CD4-positive, alpha-beta T cell treated with Interleukin-6 at 100 ng/mL for 8 hours (primary cell): ENCODE measurements at places on chromosomes 4 and X.

GRCh38 chrX:149283853-149284252 lies 221.3 kb downstream of the IDS start:
- no peak for DNase-seq

- no peak for DNase-seq
Measured at GRCh38 chrX:22795671-22796070, 204.1 kb upstream of the DDX53 start.

- no peak for DNase-seq
Measured at GRCh38 chr4:37758226-37758625, 68.3 kb upstream of the PGM2 start.

- DNase-seq = no peak
Measured at GRCh38 chrX:48450076-48450475, 20.0 kb downstream of the SLC38A5 start.

DNA sequence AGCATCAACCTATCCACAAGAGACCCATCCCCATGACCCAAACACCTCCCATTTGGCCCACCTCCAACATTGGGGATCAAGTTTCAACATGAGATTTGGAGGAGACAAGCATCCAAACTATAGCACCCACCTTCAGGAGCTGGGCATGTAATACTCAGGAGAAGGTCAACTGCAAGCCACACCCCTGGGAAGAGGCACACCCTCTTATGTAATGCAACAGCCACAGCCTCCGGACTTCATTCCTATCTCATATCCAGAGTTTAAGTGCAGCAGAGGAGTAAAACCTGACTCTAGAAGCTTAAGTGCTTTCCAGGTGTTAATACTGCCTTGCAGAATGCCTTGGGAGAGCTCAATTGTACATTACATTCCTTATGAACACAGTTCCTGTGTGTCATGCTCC lies 197.4 kb downstream of the PTTG2 start:
- no peak for DNase-seq

DNA sequence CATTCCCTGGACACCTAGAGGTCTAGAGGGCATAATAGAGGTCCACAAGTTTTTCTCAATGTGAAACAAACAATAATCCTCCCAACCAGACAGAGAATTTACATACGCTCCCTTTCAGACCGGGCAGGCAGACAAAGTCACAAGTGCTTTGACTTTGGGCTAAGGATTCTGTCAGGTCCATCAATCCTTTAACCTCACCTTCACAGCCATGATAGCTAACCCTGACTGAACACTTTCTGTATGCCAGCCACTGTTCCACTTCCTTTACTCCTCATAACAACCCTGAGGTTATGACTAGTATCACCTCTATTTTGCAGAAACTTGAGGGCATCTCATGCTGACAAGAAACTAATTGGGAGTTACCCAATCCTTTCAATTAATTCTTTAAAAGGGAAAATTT lies 118.8 kb upstream of the AFF2 start:
- peak; percentile 12 for DNase-seq

GRCh38 chr4:70993181-70994068 lies at the start of gene DCK:
TSS of gene DCK (plus strand) at chr4:70993649. CDS start at chr4:70993836, 187 bp downstream.
- DNase-seq = peak; percentile 79

- DNase-seq = no peak
Measured at GRCh38 chrX:109283870-109284269, 198.0 kb downstream of the GUCY2F start.

DNA sequence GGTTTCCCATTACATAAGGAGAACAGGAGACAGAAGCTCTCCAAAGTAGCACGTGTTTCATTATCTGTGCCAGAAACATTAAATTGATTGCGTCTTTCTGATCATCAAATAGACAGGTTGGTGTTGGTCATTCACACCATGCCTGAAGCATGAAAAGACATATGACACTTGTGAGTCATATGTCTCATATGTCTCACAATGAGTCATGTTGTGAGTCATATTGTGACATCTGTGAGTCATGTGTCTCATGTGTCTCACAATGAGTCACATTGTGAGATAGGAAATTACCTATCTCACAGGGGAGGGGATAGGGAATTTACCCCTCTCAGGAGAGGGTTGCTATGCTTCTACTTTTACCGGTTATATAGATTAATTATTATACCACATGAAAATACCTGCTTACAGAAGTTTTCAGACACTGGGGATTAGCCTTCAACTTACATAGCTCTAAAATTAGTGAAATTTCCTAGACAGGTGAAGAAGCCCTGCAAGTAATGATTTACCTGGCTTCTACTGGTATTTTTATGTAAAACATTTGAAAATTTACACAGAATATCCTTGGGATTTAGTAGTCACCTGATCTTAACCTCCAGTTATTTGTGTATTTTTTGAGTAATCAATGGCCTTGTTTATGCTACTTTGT lies 80.8 kb downstream of the NPFFR2 start:
- no peak for DNase-seq

DNA sequence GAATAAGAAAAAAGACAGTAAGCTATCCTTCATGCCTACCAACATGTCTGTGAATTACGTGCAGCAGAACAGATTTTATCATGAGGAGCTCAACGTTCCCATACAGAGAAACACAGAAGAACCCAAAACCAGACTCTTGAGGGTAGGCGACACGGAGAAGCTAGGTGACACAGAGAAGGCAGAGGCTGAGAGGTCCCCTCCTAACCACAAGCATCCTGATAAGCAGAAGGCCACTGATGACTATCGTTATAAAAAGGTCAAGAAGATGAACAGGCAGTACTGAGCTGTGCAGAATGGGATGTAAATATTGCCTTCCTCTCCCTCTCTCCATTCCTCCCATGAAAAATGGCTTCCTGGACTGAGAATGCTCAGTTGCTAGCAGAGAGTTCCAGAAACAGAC lies 350.2 kb upstream of the BOD1L1 start:
- no peak for DNase-seq

DNA sequence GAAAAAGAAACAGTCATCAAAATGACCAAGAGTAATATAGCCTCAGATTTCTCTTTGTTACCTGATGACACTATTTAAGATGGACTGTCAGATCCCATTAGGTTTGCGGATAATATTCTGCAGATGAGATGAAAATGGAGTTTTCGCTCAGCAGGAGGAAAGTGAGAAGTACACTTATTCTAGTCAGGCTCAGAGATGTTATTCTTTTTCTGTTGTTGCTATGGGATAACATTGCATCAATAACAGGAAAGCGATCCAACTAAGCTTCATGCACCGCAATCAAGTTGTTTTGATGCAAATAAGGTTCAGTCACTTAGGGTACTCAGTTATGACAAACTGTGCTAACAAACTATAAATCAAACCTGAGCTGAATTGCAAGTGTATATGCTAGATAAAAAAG lies 415.0 kb downstream of the CCSER1 start:
- DNase-seq = no peak

DNA sequence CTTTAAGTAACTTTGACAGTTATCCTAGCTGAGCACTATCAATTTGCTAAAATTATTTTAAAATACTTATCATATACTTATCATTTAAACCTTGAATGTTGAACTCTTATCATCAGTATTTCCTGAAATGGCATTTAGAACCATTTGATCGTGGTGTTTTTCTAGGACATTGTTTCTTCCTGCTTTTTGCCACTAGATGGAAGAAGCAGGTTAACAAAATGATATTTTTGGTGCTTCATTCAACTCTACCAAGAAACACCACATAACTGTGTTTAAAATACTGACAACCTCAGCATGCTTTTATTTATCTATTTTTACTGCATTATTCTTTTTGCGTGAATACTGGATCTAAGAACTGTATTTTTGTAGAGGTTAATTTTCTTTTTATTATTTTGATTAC lies 44.6 kb downstream of the C4orf33 start:
- DNase-seq = no peak

- peak; percentile 9 for DNase-seq
Measured at GRCh38 chr4:158667651-158668198, 4.0 kb downstream of the C4orf46 start.

DNA sequence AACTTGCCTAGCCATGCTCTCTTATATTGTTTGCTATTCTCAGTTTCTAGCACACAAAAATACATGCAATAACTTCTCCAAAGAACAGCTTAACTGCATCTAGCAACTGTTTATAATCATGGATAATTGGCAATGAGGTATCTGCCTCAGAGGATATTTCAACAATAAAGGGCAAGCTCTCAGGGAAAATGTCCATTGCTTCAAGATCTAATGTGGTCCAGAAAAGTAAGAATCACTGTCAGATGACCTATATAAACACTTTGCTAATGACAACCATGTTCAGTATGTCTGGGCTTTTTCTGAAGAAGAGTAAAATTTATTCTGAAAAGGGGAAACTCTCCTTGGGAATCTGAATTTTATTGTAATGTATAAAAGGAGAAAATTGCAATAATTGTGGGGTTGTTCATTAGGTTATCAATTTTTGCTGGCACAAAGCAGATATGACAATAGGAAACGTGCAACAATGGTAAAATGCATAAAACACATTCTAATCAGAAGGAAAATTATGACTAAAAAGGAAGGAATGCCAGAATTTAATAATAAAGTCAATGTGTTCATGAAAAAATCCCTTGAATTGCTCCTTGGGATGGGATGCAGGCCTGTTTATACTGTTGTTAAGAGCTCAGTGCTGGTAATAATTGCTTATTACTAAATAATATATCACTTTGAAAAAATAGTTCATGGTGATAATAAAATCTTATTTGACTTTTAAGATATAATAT lies 90.3 kb downstream of the ANTXR2 start:
- no peak for DNase-seq

GRCh38 chr4:2832309-2832980 lies 11.2 kb upstream of the ADD1 start:
- no peak for DNase-seq

GRCh38 chr4:34412911-34413310 lies 1831.4 kb downstream of the ARAP2 start:
- no peak for DNase-seq

- DNase-seq = no peak
Measured at GRCh38 chrX:10750581-10750980, 130.2 kb upstream of the MID1 start.

DNA sequence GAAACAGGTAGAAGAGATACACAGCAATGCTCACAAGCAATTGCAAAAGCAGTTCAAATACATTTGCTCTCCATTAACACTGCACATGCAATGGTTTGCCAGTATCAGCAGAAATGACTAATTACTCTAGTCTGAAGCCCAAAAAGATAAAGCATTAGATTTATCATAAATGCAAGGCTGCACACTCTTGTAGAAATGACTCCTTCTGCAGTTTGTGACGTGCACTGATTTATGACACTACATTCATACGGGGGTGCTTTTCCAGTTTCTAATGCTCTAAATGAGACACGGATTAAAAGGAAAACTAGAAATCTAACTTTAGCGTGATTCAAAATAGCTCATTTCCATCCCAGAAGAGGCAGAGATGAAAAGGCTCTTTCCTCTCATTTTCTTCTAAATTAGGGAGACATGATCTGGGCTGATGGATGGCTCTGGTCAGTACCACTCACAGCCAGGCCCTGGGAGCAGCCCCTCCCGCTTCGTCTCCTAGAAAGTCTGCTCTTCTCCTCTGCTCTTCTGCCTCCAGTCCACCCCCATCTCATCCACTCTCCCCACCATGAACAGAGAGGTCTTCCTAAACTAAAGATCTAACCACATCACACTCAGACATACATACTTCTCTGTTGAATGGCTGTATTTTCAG lies 33.2 kb downstream of the PPP2R2C start:
- no peak for DNase-seq

DNA sequence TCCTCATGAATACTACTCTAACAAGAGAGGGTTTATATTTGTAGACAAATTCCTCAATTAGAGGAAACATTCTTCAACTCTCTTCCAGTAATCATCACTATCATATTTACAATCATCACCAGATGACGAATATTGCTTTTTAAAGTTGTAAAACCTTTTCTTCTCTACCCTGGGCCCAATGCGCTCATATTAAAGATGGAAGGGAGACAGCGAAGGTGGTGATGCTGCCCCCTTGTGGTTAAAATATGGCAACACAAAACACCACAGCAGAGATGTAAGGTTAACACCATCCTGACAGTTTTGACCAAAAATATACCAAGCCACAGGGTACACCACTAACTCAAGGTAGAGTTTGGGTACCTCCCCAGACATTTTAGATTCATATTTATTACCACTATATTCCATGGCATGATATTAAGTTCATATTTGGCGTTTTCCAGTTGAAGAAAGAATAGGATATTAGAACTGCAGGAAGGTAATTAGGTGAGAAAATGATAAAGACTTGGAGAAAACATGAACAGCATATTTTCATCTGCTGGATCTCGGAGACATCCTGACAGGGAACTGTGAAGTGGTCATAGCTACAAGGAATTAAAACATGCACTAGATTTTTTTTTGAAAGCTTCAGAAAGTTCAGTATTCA lies 72.8 kb downstream of the SLC9A7 start:
- DNase-seq = peak; percentile 31

DNA sequence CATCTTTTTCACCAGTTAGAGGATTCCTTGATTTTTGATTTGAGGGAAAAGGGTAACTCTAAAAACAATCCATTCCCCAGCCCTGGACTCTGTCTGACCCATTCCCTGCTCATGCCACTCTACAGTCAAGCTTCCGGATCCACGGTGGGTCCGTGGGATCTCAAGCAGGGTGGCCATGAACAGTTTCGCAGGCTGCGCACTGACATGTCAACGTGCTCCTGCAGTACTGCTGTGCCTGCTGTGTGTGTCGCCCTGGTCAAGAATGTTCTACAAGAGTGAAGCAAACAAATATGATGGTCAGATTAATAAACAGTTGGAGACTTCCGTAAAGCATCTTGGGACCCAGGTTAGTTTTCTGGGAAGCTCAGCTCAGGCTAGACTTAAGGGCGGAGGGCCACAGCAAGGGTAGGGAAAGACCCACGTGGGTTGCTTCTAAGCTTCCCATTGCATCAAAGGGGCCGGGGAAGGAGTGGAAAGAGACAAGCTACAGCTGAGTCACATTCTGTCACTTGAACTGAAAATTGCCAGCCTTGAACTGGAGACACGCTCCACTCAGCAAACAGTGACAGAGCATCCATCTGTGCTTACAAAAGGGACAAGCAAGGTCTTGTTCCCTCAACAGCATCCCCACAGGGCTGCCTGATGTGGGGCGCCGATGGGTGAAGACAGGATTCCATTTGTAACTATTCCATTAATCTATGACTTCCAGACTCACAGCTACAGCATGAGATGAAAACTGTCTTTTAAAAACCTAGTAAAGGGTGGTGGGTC lies 81.8 kb downstream of the MTMR1 start:
- no peak for DNase-seq

- DNase-seq = no peak
Measured at GRCh38 chr4:143148521-143148920, 36.2 kb upstream of the USP38 start.

DNA sequence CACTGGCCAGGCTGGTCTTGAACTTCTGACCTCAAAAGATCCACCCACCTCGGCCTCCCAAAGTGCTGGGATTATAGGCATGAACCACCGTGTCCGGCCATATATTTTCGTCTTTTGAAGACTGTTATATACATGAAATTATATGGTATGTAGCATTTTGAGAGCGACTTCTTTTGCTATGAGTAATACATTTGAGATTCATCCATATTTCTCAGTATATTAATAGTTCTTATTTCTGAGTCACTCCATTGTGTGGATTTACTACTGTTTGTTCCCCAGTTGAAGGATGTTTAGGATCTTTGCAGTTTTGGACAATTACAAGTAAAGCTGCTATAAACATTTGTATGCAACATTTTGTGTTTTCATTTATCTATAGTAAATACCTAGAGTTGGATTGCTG lies 34.9 kb downstream of the GNL3L start:
- DNase-seq = no peak

GRCh38 chr4:147136751-147137150 lies 191.1 kb upstream of the TTC29 start:
- no peak for DNase-seq
